ENCODE measurements at places on chromosomes 1 and 21.

DNA sequence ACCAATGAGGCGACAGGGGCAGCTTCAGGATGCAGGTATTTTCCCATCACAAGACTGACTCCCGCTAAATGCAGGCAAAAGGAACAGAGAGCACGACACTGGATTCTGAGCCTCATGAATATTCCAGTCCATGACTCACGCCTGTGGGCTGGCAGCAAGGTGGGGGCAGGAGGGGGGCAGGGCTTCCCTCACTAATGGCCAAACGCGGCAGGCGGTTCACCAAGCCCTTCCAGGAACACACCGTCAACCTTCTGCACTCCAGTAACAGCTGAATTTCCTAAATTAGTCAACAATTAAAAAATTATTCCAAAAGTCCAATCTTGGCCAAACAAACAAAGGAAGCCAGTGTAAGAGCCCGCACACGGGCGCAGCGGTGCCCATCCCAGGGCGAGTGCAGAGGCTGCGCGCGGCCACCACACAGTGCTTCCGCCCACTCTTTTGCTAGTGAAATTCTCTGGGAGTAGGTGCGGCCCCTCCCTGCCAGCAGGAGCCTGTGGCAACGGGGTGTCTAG, 12.5 kb upstream of the GPR153 start:
- DNase-seq = no peak

DNA sequence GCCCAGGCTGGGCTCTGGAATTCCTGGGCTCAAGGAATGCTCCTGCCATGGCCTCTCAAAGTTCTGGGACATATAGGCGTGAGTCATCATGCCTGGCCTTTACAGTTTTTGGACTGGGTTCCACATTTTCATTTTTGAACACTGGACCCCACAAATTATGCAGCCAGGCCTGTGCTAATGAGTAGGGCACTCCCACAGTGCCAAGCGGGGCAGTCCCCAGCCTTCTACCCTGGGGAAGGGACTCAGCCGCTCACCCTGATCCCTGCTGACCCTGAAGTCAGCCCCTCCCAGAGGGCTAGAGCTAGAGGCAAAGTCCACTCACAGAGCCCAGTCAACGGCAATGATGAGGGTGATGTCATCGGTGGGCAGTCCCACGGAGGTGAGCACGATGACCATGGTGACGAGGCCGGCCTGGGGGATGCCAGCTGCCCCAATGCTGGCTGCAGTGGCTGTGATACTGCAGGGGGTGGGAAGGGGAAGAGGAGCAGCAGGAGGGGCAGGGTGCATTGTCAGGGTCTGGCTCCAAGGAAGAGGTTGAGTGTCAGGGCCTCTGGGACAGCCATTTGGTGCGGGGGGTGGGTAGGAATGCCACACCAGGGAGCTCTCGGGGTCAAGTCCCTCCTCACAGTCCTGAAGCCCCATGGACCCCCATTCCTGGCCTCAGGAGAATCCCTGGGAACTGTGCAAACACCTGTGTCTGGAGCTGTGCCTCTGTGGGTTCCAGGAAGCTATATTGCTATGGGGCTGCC, 27.6 kb downstream of the PODN start:
- peak; percentile 61 for DNase-seq

GRCh38 chr1:227869279-227869842, 53.9 kb downstream of the PRSS38 start:
- DNase-seq = no peak

GRCh38 chr1:116314305-116314919, 58.6 kb upstream of the ATP1A1 start:
- DNase-seq = no peak

DNA sequence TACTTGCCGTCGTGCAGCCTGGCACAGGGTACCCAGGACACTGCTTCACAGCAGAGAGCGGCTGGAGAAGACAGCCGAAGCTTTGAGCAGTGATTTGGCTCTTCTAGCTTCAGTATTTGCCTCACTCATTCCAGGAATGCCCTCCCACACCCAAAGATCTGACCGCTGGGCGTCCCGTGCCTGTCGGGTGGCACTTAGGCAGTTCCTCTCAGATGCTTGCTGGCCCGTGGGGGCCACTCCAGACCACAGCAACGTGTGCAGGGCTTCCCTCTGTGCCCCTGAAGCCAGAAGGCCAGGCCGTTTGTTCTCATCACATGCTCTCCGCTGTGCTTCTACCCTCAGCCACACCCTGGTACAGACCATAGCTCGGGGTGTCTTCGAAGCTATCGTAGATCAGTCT, 17.0 kb downstream of the RRP1B start:
- DNase-seq = no peak
